ENCODE measurements at places on chromosomes 1 and 21. TPM values are rescaled to one million over a fixed set of nuclear protein-coding genes. Genes with fewer than 3 reads are reported as not detected.

The EPRS1 gene
- 78.8 TPM for total RNA-seq

The ABCG1 gene
- 3.6 TPM for total RNA-seq

The ECM1 gene
- 2.1 TPM for total RNA-seq

The HSD17B7 gene
- total RNA-seq = 8.0 TPM

The PROX1 gene
- 0.12 TPM for total RNA-seq

The LAMC2 gene
- 21.5 TPM for total RNA-seq

The AQP10 gene
- total RNA-seq = not detected

The CDC42BPA gene
- total RNA-seq = 8.2 TPM

The RHBDL2 gene
- 2.6 TPM for total RNA-seq

The AGT gene
- 0.12 TPM for total RNA-seq

The RGS4 gene
- total RNA-seq = not detected

The ADGRL4 gene
- total RNA-seq = not detected
